ENCODE measurements at places on chromosomes 7 and 10.

- no peak for DNase-seq
Measured at GRCh38 chr7:156172638-156173037, 360.4 kb upstream of the SHH start.

DNA sequence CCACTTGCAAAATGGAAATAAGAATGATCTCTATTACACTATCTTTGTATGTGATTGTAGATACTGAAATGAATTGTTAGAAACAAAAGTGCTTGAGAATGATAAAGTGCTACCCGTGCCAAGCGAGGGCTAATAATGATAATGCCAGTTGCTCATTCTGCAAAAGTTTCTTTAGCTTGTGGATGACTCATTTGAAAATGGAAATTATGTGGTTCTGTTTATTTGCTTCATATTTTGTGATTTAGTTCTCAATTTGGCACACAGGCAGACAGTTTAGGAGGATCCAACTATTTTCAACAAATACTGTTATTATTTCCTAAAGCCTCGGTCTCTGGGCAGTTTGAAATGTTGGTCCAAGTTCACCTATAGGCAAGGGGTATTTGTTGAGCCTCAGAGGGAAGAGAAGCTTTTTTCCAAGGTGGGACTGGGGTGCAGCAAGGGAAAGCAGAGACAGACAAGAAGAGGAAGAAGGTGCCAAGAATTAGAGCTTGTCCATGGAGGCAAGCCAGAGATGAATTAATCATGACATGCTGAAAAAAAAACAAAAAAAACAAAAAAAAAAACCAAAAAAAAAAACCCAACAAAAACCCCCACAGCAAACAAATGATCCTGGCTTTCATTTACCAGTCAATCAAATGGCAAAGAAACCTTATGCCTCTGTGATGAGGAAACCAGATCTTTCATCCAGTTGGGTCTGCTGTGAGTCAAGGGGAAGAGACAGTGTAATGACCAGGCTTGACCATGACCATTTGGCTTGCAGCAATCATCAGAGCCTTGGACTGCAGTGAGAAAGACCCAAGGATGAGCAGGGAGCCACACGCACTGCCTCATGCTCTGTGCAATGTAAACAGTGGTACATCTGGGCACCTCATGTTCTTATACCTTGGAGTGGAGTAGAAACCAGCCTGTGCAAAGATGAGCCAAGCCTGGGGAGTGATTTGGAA is 285.0 kb upstream of the HABP2 start:
- no peak for DNase-seq

GRCh38 chr7:80900583-80901576 is 18.0 kb downstream of the SEMA3C start:
- no peak for DNase-seq

- DNase-seq = no peak
Measured at GRCh38 chr7:28605427-28606085, 193.2 kb downstream of the CREB5 start.

GRCh38 chr10:118672766-118673715 is 77.6 kb upstream of the PRLHR start:
- no peak for DNase-seq

GRCh38 chr7:128037081-128037480 is 5.8 kb upstream of the LRRC4 start:
- DNase-seq = no peak

DNA sequence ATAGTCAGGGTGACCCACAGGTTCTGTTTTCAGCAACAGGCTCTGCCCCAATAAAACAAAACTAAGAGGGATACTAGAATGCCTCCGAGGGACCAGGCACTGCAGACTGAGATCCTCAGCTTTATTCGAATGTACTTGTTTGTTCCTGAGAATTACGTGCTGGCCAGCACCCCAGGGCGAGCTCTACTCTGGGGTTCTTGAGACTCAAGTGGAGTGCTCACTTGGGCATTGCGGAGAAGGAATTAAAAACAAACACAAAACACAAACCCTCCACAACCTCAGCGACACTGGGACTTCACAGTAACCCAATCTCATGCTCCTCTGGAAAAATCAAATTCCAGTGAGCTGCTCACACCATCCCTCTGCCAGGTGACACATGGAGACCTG is 250.7 kb downstream of the TNS3 start:
- DNase-seq = no peak

DNA sequence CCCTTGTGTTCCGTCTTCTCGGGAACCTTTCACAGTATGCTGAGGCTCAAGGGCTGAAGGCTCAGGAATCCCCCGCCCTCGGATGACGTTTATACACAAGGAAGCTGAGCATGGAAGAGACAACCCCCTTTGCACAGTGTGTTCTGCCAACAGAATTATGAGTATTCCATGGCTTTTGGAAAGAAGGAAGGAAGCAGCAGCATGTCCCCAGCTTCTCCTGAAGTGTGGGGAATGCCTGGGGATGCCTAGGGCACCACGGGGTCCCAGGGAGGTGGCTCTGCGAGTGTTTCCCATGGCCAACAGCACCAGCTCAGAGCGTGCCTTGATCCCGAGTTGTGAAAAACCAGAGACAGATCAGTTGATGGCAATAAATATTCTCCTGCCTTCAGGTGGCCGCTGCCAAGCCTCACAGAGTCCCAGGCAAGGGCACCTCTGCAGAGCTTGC is 88.8 kb upstream of the DDC start:
- no peak for DNase-seq

- DNase-seq = no peak
Measured at GRCh38 chr7:71601851-71602250, 469.9 kb downstream of the GALNT17 start.

DNA sequence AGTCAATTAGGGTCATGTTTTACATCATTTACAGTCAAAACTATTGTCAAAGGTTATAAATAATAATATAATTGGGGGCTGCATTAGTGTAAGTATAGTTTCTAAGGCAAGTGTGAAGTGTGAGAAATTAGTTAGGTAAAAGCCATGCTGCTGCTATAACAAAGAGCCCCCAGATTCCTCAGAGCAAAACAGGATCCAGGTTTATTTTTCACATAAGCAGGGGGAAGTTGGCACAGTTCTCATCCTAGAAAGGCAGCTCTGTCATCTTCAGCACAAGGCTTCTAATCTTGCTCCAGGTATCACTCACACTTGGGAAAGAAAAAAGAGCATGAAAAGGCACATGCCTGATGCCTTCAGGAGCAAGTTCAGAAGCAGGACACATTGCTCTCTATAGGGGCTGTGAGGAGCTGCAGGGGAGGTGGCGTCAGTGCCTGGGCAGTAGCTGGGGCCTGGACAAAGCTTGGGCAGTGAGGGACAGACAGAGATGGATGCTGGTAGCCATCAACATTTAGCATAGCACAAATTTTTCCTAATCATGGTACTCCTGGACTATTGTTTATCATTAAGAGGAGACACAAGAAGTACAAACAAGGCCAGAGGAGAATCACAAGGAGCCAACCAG is 170.6 kb downstream of the PKD1L1 start:
- DNase-seq = no peak

- no peak for DNase-seq
Measured at GRCh38 chr10:53123311-53123710, 350.7 kb upstream of the MBL2 start.

- no peak for DNase-seq
Measured at GRCh38 chr10:90993340-90993739, 72.5 kb upstream of the ANKRD1 start.

GRCh38 chr10:4004144-4004543 is 219.1 kb upstream of the KLF6 start:
- DNase-seq = no peak

DNA sequence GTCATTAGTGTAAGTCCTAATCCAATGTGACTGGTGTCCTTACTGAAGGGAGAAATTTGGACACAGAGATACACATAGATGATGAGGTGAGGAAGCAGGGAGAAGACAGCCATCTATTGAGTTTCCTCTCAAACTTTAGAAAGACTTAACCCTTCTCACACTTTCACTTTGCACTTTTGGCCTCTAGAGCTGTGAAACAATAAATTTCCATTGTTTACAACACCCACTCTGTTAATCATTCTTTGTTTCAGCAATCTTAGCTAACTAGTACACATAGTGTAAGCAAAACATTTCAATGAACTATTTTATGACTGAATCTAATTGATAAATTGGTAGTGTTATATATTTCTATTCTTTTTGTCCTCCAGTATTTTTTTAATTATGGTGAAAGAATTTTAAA is 1092.8 kb upstream of the POT1 start:
- no peak for DNase-seq

- DNase-seq = no peak
Measured at GRCh38 chr10:12634621-12634931, 285.2 kb downstream of the CAMK1D start.

DNA sequence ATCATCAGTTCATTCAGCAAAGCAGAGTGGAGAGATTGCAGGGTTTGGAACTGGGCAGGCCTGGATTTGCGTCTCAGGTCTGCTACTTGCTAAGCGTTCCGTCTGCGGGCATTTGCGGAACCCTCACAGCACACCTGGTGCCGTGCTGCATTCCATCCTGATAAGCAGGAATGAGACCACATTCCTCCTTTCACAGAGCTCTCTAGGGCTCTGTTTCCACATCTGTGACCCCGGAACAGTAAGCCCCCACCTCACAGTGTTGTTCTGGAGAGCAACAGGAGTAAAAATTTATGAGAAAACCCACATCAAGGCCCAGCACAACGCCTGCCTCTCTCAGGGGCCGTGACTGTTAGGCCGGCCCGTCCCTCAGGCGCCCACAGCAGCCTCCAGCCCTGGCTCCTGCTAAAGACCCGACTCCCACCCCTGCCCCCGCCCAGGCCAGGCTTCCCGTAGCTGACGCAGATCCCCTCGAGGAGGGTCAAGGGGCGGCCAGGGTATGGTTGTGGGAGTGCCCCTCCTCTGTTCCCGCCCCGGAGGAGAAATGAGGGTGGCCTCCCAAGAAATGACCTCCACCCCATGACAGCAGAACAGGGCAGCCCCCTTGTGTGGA is 128.9 kb downstream of the RGS10 start:
- DNase-seq = no peak

- no peak for DNase-seq
Measured at GRCh38 chr10:133418289-133418993, 6.0 kb downstream of the SPRN start.

GRCh38 chr7:49876202-49876601 is 102.8 kb downstream of the VWC2 start:
- no peak for DNase-seq

GRCh38 chr10:77034795-77035194 is 602.8 kb downstream of the KCNMA1 start:
- no peak for DNase-seq

DNA sequence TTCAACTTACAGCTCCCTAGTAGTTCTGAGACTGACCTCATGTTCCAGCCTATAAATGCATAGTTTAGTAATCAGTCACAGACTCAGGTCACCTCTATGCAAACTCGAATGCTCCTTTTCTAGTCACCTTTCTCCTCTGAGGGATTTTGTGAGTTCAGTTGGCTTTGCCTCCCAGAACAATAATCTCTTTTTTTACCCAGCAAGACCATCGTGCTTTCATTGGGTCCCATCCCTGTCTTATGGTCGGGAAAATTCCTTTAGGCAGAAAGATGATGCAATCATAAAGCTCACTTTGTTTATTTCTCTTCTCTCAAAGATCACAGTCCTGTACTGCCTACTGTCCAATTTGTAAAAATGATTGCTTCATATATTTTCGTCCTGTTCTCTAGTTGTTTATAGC is 38.4 kb downstream of the TWIST1 start:
- DNase-seq = no peak

- DNase-seq = no peak
Measured at GRCh38 chr7:106465704-106466468, 181.1 kb upstream of the NAMPT start.

DNA sequence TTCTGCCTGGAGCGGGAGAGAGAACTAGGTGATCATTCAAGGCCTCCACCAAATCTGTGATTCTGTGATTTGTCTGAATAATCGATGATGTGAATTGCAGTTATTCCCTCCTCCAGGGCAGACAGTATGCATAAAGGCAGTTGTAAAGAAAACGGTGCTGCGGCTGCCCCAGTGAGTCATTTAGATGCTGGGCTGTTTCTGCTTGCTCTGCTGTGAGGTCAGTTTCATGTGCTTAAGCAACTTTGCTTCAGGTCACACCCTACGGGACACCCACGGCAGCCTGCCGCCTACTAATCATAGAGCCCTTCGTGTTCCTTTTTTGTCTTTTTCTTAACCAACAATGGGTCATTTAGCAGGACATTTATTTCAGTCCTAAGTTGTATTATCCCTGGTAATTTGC is 158.1 kb upstream of the PITRM1 start:
- DNase-seq = no peak

DNA sequence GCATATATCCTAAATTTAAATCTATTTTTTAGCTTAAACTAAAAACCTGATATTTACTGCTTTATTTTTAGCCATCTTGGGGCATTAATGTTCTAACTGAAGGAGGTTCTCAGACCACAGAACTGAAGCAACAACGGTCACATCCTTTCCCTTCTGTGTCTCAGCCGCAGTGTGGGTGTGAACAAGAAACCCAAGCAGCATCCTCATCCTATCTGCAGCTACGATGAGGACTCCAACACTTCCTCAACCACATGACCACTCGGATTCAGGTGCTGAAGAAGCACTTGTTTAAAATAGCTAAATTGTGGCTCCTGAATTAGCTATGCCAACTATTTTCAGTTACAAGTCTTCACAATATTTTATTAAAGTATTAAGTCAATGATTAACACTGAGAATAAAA is 5.3 kb downstream of the ESYT2 start:
- DNase-seq = no peak

DNA sequence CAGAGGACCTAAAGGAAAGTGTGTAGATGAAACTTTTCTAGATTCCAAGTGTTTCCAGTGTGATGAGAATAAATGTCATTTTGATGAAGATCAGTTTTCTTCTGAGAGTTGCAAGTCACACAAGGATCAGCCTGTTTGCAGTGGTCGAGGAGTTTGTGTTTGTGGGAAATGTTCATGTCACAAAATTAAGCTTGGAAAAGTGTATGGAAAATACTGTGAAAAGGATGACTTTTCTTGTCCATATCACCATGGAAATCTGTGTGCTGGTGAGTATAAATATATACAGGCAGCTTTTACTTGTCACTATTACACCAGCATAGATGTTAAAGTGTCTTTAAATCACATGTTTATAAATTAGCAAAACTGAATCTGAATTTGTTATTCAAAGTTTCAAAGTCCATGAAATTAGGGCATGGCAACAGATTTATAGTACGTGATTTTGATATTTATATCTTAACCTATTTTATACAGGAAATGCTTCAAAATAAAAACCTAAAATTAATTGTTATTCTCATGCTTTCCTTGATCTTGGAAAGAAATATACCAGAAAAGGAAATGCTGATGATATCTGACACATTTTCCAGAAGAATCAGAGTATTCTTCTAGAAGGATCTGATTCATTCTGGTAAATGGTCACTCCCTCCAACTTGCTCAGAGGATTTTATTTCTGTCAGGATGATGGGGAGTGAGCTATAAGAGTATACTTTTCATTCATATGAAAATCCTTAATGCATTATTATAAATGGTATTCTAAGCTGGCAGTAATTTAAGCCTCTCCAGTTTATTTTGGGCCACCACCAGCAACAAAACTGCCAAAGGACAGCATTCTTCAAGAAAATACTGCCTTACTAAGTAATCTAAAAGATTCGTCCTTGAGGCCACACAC is 71.4 kb downstream of the ITGB8 start:
- DNase-seq = no peak

DNA sequence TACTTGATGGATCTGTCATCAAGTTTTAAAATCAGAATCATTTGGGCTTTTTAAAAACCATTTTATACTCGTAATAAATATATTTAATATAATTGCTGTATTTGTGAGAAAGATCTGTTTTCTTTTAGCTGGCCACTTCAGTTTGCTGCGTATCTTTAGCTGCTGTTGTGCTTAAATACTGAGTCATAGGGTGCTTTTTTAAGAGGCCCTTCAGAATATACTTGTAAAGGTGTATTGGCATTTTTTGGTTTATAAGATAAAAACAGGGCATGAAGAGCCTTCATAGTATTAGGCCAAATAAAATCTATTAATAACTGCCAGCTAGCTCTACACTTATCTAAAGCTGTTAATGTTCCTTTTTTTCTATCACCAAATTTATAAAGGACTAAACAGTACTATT is 43.8 kb downstream of the STK17A start:
- no peak for DNase-seq
